ENCODE measurements at places on chromosomes 4 and X. TPM values are rescaled to one million over a fixed set of nuclear protein-coding genes. Genes with fewer than 3 reads are reported as not detected.

DNA sequence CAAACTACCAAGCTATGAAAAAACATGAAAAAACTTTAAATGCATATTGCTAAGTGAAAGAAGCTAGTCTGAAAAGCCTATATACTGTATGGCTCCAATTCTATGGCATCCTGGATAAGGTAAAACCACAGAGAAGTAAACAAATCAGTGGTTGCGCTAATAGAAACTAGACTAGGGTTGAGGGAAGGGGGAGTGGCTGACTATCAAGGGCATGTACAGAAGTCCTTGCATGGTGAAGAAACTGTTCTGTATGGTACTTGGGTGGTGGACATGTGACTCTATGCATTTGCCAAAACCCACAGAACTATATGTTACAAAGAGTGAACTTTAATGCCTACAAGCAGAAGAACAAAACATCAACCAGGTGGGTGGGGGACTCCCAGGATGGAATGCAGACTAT, 96.8 kb downstream of the MTMR1 start:
- DNase-seq = no peak

The EGFL6 gene
- total RNA-seq = not detected

GRCh38 chr4:28436191-28437080, 1575.8 kb downstream of the STIM2 start:
- DNase-seq = no peak

DNA sequence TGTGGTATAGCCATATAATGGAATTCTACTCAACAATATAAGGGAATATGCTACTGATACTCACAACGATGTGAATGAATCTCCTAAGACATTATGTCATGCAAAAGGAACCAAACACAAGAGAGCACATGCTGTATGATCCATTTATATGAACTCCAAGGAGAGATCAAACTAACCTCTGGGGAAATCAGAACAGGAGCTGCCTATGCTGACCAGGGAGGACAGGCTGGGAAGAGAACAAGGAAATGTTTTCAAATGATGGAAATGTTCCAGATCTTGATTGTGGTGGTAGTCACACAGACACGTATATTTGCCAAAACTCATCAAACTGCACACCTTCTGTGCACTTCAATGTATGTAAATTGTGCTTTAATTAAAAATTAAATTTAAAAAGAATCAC, 175.3 kb downstream of the BCOR start:
- DNase-seq = no peak

GRCh38 chrX:119686087-119686691, 6.8 kb downstream of the SEPTIN6 start:
- DNase-seq = no peak

GRCh38 chrX:133542476-133542875, 127.2 kb upstream of the GPC4 start:
- DNase-seq = no peak

DNA sequence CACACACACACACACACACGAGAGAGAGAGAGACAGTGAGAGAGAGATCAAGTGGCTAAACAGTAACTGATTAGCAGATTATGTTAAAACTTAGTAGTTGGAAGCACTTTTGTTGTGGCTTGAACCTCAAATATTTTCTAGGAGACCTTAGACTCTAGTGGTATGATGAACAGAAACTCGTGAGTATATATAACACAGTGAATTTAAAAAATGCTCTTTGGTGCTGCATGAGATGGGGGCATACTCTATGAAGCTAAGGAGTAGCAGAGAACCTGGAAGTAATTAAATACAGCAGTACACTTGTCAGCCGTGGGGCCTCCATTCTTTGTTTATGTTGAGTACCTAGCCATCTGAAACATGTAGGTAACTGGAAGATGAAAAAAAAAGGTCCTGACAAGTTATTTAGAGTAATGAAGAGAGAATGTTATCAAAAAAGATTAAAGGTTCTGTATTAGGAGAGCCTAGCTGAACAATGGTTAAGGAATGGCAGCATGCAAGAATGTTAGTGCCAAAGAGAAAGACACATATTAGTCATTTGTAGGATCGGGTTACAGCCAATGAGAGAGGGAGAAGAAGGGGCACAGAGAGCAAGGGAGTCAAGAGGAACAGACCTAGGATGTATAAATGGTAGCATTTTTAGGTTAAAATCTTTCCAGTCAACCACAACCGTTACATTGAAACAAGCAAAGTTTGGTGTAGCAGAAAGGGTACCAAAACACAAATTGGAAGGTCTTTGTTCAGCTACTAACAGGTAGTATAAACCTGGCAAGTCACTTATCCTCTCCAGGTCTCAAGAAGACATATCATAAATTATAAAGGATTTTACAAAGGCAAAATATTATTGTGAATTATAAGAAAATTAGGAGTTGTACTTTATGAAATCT, 316.7 kb upstream of the DIPK2B start:
- no peak for DNase-seq

GRCh38 chr4:10054571-10055041, 33.3 kb upstream of the SLC2A9 start:
- DNase-seq = no peak

The NHS gene
- total RNA-seq = 1.9 TPM

DNA sequence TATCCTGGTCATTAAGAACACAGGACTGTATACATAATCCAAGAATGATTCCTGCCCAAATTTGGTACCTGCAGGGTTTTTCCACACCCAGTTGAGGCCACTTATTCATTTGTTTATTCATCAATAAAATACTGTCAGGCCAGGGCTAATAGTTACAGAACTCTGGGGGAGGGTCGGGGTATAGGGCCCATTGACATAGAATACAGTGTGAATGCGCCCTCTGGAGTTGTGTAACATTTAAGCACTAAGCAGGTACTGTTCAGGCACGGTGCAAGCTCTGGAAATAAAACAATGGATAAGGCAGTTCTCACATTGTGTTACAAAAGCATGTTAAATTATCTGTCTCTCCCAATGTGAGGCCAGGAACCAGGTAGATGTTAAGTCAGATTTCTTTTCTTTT, 30.8 kb upstream of the LRBA start:
- DNase-seq = no peak

DNA sequence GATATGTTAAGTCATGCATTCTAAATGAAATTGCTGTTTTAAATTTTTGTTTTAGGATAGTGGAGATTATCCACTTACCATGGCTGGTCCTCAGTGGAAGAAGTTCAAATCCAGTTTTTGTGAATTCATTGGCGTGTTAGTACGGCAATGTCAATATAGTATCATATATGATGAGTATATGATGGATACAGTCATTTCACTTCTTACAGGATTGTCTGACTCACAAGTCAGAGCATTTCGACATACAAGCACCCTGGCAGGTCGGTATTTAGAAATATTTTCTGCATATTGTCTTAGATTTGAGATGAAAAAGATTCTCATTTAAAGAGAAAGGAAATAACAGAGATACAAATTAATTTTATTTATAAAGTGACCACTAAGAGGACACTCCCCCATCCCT, 83.6 kb downstream of the STAG2 start:
- DNase-seq = no peak

- no peak for DNase-seq
Measured at GRCh38 chr4:55397520-55398321, 2.0 kb downstream of the TMEM165 start.

- DNase-seq = no peak
Measured at GRCh38 chrX:40021647-40022046, 76.1 kb downstream of the BCOR start.

DNA sequence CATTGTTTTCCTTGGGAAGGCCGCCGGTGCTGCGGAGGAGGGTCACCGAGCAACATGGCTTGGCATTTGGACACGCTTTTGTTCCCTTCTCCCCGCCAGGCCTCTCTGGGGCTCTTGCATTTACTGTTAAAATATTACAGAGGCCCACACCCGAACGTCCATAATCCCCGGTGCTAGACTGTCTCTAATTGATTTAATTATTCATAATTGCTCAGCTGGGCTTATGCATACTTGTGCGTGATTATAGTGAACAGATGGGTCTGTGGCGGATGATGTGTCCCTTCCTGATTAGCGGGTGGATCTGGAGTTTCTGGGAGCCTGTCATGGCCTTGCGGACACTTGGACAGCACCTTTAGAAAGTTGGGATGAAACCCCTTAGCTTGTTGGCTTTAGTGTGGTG, 100.2 kb upstream of the MSX1 start:
- DNase-seq = no peak

The IL21 gene
- not detected for total RNA-seq

Data from left colon (tissue), 2 donors.